ENCODE measurements at places on chromosomes 4 and X.

GRCh38 chr4:6494431-6495295 is 22.2 kb upstream of the PPP2R2C start:
- DNase-seq: no peak

- no peak for DNase-seq
Observed at GRCh38 chr4:144104509-144105130, 35.9 kb downstream of the GYPA start.

DNA sequence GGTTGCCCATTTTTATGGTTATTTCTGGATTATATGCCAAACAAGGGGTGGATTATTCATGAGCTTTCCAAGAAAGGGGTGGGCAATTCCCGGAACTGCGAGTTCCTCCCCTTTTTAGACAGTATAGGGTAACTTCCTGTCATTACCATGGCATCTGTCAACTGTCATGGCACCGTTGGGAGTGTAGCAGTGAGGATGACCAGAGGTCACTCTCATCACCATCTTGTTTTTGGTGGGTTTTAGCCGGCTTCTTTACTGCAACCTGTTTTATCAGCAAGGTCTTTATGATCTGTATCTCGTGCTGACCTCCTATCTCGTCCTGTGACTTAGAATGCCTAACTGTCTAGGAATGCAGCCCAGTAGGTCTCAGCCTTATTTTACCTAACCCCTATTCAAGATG is 57.6 kb downstream of the SH3KBP1 start:
- DNase-seq: peak; percentile 75

DNA sequence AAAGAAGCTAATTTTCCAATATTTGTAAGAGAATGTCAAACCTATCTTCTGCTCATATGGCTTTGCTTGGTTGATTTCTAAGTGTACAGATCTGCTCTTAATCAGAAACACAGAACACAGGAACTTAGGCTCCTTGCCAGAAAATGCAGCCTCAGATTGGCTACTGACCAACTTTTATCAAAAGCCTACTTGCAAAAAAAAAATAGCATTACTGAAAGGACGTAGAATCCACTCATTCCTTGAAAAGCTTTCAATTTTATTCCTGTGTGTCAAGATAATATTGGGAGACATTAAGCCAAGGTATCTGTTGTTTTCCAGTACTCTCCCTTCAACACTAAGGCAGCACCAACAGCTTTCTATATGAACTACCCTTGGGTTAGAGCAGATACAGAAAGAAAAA is 127.6 kb upstream of the INTU start:
- no peak for DNase-seq

- DNase-seq: no peak
Observed at GRCh38 chr4:106284227-106284626, 31.8 kb downstream of the TBCK start.

GRCh38 chr4:184386271-184386781 is 88.0 kb downstream of the IRF2 start:
- DNase-seq: no peak

DNA sequence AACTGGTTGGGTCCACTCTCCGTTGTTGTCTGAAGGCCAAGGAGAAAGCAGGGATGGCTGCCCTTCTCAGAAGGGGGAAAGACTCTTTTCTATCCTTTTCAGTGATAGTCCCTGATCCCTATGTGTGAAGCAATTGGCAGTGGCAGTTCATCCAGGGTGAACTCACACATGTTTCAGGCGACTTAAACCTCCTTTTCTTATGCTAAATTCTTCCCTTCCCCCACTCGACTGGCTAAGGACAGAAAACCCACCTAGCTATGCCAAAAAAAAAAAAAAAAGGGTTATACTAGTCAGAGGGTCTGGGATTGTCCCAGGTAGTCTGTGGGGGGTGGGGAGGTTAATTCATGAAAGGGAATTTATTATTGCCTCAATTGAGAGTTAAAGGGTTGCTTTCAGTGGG is 12.2 kb upstream of the ZNF280C start:
- no peak for DNase-seq

- no peak for DNase-seq
Observed at GRCh38 chr4:162684371-162684700, 482.4 kb downstream of the NAF1 start.

DNA sequence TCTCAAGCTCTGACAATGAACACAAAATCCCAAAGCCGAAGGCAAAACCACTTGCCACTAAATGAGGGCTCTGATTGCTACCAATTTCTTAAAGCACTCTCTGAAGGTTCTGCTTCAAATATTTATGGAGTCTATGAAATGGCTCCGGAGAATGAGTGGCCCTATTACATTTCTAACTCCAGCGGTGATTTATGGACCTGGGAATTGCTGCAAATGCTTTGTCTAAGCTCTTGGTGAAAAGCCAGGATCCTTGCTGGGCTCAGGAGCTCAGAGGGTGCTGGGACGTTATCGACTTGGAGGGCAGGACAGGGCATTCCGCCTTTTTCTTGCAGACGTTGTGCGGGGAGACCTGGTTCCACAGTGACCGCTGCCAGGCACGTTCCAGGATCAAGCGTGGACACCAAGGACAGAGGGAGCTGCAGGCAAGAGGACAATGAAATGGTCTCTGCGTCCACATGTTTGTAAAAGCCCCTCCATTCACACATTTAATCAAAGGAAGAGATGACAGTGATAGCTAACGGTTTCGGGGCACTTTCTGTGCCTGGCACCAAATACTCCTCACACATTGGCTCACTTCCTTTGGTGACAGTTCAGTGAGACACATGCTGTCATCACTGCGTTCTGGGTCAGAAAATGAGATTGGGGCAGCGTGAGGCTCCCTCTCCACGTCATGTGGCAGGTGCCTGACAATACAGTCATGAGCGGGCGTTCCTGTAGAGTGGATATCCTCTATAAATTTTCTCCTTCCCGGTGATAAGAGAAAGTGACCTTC is 58.8 kb downstream of the C4orf50 start:
- DNase-seq: no peak

DNA sequence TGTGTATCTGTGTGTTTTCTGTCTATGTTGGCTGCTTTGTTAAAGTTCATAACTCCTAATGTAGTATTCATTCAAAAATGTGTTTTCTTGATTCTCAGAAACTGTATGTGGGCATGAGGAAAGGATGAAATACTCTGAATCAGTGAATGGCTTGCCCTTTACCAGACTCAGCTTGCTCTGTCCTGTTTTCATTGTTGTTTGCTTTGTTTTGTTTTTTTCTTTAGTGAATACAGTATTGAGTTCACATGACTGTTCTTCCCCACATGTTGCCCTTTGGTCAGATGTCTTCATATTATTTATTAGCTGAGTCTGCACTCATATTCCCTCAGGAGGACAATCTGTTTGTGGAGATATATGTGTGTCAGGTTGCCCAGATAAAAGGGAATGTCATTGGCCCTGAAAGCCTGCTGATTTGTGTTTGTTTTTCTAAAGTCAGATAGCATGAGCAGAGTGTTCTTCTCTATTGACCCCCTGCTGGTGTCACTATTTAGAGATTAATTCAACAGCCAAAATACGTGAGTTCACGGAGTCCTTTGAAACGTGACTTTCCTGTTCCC is 1184.4 kb downstream of the RPA4 start:
- DNase-seq: no peak

DNA sequence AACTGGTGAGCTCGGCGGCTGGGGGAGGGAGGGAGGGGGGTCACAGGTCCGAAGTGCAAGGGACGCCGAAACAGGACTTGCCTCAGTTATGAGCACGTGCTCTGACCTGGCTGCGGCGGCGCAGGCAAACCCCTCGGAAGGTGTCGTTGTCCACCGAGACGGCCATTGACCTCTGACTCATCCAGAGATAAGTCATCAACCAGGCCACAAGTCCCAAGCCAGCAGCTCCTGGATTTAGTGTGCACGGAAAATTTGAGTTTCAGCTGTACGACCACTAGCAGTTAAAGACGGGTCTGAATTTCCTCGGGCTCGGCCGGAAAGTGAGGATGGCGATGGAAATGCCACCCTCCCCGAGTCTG is 674 bp downstream of the SH3D19 start:
- no peak for DNase-seq

DNA sequence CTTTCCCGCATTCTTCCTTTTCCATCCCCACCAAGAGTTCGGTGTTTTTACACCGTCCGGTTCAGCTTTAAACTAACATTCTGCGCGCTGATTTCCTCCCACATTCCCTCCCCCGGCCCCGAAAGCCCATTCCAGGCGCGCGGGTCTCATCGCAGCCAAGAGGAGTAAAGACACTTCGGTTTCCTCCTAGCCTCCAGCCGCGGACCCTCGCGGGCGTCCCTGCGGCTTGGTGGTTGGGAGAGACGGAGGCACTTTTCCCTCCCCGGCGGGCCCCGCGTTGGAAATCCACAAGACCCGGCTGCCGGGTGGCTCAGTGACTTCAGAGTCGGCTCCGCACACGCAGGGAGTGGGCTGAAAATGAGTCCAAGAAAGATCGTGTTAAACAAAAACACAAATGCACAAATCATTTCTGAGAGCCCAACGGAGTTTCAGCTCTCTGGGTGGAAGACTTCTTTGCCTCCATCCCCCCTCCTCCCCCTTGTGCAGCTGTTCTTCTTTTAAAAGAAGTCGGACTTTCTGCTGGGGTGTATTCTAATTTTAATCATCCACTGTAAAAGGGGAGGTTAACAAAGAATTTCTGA is 2.0 kb upstream of the ARX start:
- DNase-seq: peak; percentile 37

- no peak for DNase-seq
Observed at GRCh38 chrX:14228611-14229010, 198.9 kb upstream of the GEMIN8 start.

GRCh38 chr4:7964890-7965662 is 25.4 kb upstream of the AFAP1 start:
- peak; percentile 9 for DNase-seq
